Left lung (tissue), 14 donors: ENCODE measurements at places on chromosomes 2 and 18. TPM values are rescaled to one million over a fixed set of nuclear protein-coding genes. Genes with fewer than 3 reads are reported as not detected.

DNPEP gene
- polyA plus RNA-seq: 72.3 TPM

ABCG8 gene
- 0.81 TPM for polyA plus RNA-seq

UPP2 gene
- polyA plus RNA-seq: 0.23 TPM

CRACDL gene
- 7.6 TPM for polyA plus RNA-seq

SNORC gene
- polyA plus RNA-seq: 2.7 TPM

KLHL29 gene
- 2.8 TPM for polyA plus RNA-seq

- H3K36me3 ChIP-seq: no peaks in the 10 kb centered on the region
- no peak overlapping the region for H3K27ac ChIP-seq
- no peaks in the 10 kb centered on the region for H3K27me3 ChIP-seq
These were observed 87.8 kb upstream of the ASB18 start for GRCh38 chr2:236351966-236352525.

DNA sequence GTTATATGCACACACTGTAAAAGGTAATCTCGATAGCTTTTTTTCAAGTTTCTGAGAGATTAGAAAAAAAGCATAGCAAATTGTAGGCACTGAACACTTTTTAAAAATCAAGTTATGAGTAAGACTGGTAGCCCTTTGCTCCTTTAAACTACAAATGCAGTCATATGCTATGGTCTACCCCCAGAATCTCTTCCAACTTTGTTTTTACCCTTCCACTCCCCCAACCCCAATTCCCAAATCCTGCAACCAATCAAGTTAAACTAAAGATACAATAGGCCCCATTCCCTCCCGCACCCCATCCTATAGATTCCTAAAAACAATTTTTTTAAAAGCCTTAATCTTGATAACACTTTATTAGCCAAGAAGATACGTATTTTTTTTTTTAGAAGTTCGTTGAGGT is 752 bp upstream of the BAZ2B start:
- peaks cover 7% of the 10 kb centered on the region for H3K4me1 ChIP-seq
- peak overlapping the region; percentile 67 for H3K4me3 ChIP-seq
- no peaks in the 10 kb centered on the region for H3K36me3 ChIP-seq
- H3K27ac ChIP-seq: peak overlapping the region; percentile 99

- no peak for DNase-seq
- no peaks in the 10 kb centered on the region for H3K4me1 ChIP-seq
- H3K27me3 ChIP-seq: no peaks in the 10 kb centered on the region
These were observed 91.2 kb upstream of the CCDC195 start for GRCh38 chr2:224807153-224807964.

- DNase-seq: no peak
- H3K4me3 ChIP-seq: no peak overlapping the region
- H3K4me1 ChIP-seq: peaks cover 49% of the 10 kb centered on the region
- H3K27ac ChIP-seq: peak overlapping the region; percentile 68
- no peaks in the 10 kb centered on the region for H3K27me3 ChIP-seq
- H3K36me3 ChIP-seq: no peaks in the 10 kb centered on the region
These were observed 201.1 kb upstream of the FBXO11 start for GRCh38 chr2:48107326-48107925.

DNA sequence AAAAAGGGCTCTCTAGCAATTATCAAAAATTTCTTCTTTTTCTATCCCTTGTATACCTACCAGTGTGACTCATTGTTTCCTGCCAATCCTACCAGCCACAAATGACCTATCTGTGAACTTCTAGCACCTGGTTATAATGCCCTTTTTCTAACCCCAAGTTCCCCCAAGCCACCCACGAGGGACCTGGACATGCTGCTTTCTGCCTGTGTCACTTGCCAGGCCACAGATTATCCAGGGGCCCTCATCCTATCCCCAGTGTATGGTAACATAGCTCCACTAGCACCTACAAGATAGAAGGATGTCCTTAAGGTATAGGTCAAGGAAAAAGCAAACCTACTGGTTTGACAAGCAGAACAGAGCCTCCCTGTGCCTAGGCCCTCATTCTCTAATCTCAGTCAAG is 26.8 kb downstream of the AAK1 start:
- peaks cover 54% of the 10 kb centered on the region for H3K4me1 ChIP-seq
- H3K36me3 ChIP-seq: no peaks in the 10 kb centered on the region
- no peaks in the 10 kb centered on the region for H3K27me3 ChIP-seq
- H3K27ac ChIP-seq: no peak overlapping the region

DNA sequence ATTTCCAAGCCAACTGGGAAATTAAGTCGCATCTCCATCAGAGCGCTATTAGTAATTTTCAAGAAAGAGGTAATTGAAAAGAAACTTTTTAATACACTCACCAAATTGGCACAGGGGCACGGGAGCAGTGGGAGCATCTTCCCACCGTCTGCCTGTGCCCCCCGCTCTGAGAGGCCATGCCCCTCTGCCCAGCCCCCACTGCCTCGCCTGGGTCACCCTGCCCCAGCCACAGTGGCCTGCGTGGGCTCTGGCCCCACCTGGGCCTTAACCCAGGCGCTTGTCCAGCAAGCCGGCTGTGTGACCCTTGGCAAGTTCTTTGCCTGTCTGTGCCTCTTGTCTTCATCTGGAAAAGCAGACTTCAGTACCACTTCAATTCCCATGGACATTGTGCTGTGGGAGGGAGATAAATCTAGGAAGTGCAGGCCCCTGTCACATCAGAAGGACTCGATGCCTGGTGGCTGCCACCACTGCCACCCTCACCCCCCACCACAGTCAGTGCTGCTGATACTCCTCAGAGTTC is 31.9 kb downstream of the GLI2 start:
- H3K27ac ChIP-seq: no peak overlapping the region
- no peaks in the 10 kb centered on the region for H3K36me3 ChIP-seq
- peak; percentile 19 for DNase-seq
- H3K27me3 ChIP-seq: no peaks in the 10 kb centered on the region

GRCh38 chr2:169007941-169008340 is 23.2 kb downstream of the ABCB11 start:
- DNase-seq: no peak
- no peaks in the 10 kb centered on the region for H3K4me1 ChIP-seq
- H3K27ac ChIP-seq: no peak overlapping the region
- H3K4me3 ChIP-seq: no peak overlapping the region

- H3K27me3 ChIP-seq: no peaks in the 10 kb centered on the region
- no peak for DNase-seq
- H3K27ac ChIP-seq: no peak overlapping the region
- no peaks in the 10 kb centered on the region for H3K4me1 ChIP-seq
- H3K4me3 ChIP-seq: no peak overlapping the region
- no peaks in the 10 kb centered on the region for H3K36me3 ChIP-seq
These were observed 63.9 kb downstream of the COMMD1 start for GRCh38 chr2:61969376-61969775.

DNA sequence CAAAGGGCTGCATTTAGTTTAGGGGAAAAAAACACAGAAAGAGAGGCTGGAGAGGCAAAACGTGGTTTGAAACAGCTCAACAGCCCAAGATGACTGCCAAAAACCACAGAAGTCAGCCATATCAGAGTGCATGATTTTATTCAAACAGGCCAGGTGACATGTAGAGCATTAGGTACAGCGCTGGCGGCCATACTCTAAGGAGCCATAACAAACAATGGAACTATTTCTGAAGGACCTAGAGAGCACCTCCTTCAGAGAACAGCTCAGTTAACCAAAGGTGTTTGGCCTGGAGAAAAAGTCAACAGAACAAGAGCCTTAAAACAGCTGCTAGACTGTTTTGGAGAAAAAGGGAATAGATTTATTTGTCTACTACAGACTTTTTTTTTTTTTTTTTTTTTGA is 2.6 kb downstream of the THADA start:
- peaks cover 30% of the 10 kb centered on the region for H3K4me1 ChIP-seq
- DNase-seq: no peak
- no peaks in the 10 kb centered on the region for H3K27me3 ChIP-seq
- peaks cover 32% of the 10 kb centered on the region for H3K36me3 ChIP-seq
- no peak overlapping the region for H3K4me3 ChIP-seq

- H3K4me3 ChIP-seq: no peak overlapping the region
- no peak for DNase-seq
- H3K4me1 ChIP-seq: no peaks in the 10 kb centered on the region
- no peak overlapping the region for H3K27ac ChIP-seq
These were observed 45.4 kb downstream of the C18orf63 start for GRCh38 chr18:74360852-74361655.

GRCh38 chr2:109322111-109322510 is 193.1 kb downstream of the SH3RF3 start:
- no peak overlapping the region for H3K4me3 ChIP-seq
- peak overlapping the region; percentile 71 for H3K27ac ChIP-seq
- H3K4me1 ChIP-seq: peaks cover 23% of the 10 kb centered on the region
- no peaks in the 10 kb centered on the region for H3K27me3 ChIP-seq
- H3K36me3 ChIP-seq: no peaks in the 10 kb centered on the region

GRCh38 chr18:44629406-44629805 is 51.3 kb upstream of the SETBP1 start:
- H3K4me3 ChIP-seq: no peak overlapping the region
- DNase-seq: no peak
- H3K27ac ChIP-seq: no peak overlapping the region
- H3K36me3 ChIP-seq: no peaks in the 10 kb centered on the region

DNA sequence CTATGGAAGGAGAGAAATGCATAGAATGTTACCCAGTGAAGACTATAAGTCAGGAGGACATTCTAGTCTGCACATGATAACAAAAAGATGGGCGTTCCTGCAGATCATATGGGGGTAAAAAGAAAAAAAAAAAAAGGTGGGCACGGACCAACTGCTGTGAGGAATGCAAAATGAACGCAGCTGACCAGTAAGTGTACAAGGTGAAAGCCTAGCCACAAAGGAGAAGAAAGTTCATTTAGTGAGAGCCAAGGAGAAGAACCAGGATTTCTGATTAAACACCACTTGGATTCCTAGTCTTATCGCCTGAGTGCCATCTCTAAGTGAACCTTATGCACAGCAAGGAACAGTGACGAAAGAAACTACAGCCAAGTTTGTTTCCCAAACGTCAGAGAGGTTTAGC is 26.5 kb downstream of the RBMS1 start:
- peaks cover 6% of the 10 kb centered on the region for H3K4me1 ChIP-seq
- no peak overlapping the region for H3K27ac ChIP-seq
- no peaks in the 10 kb centered on the region for H3K36me3 ChIP-seq

DNA sequence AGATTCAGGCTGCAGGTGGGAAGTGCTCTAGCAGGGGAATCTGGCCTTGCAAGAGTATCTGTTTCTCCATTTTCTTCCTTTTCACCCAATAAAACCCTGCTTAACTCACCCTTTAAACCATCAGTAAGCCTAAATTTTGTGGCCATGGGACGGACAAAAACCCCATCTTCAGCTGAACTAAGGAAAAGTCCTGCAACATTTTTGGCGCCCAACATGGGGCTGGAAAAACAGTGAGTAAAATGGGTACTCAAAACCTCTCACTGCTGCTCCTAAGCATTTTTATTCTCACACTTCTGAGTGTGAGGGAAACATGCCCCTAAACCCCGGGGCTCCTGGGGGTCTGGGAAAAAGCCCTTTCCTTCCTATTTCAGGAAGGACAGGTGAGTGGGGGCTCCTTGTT is 414.3 kb downstream of the ZNF804A start:
- H3K4me3 ChIP-seq: no peak overlapping the region
- H3K27me3 ChIP-seq: no peaks in the 10 kb centered on the region
- DNase-seq: no peak
- H3K4me1 ChIP-seq: no peaks in the 10 kb centered on the region
- no peak overlapping the region for H3K27ac ChIP-seq

DNA sequence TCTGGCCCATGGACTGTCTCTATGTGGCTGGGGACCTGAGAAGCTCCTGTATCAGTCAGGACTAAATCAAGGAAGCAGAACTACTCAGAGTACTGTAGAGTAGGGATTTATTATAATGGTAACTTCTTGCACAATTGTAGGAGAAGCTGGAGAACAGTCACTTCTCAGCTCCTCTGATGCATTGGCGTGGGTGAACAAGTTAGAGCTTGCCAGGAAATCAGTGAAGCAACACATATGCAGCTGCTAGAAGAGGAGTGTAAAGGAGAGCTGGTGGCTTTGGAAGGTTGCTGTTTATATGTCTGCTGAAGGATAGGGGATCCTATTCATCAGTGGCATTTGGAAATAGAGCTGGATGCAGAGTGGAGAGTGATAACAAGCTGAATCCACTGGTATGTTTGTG is 215.5 kb upstream of the CWC22 start:
- no peak for DNase-seq
- H3K4me1 ChIP-seq: no peaks in the 10 kb centered on the region
- no peak overlapping the region for H3K4me3 ChIP-seq

GRCh38 chr2:30487603-30488002 is 40.6 kb downstream of the LCLAT1 start:
- no peaks in the 10 kb centered on the region for H3K27me3 ChIP-seq
- no peaks in the 10 kb centered on the region for H3K4me1 ChIP-seq
- H3K36me3 ChIP-seq: no peaks in the 10 kb centered on the region
- no peak overlapping the region for H3K27ac ChIP-seq
- H3K4me3 ChIP-seq: no peak overlapping the region

GRCh38 chr2:188512456-188512855 is 220.8 kb downstream of the GULP1 start:
- H3K4me3 ChIP-seq: no peak overlapping the region
- no peak overlapping the region for H3K27ac ChIP-seq
- H3K36me3 ChIP-seq: no peaks in the 10 kb centered on the region

GRCh38 chr2:123999681-124000080 is 25.4 kb upstream of the CNTNAP5 start:
- H3K4me3 ChIP-seq: no peak overlapping the region
- no peaks in the 10 kb centered on the region for H3K27me3 ChIP-seq
- no peaks in the 10 kb centered on the region for H3K36me3 ChIP-seq
- H3K4me1 ChIP-seq: no peaks in the 10 kb centered on the region
- DNase-seq: no peak
- no peak overlapping the region for H3K27ac ChIP-seq
